ENCODE measurements at places on chromosomes 11 and 22.

DNA sequence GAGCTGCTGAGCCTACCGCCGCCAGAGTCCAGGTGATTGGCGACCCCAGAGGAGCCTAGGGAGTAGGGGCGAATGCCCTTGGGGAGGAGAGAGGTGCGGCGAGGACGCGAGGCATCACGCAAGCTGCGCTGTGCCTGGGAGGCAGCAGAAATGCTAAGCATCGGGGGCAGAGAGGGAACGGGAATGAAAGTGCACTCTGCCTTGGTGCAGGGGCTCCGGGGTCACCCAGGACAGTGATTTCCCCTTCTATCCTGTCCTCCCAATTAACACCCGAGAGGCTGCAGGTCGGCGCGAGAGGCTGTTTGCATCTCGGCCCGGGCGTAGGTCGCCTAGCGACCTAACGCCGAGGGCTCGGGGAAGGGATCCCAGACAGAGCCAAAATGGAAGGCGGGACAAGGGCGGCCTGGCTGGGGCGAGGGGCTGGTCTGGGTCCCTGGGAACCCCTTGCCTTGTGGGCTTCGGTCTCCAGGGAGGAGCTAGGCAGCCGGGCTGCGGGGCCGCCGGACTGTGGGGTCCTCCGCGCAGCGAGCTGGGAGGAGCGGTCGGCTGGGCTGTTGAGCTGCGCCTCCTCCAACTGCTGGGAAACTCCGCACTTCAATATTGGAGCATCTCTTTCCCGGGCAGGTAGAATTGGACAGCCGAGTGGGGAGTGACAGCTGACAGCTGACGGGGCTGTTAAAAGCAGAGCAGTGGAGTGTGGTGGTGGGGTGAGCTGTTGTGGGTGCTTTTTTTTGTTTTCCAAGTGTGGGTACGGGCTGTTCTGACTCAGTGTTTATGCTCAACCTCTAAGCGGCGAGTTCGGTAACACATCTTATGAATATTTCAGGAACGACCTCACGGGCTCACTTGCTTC lies 657 bp downstream of the ELMOD1 start:
- DNase-seq = no peak

GRCh38 chr11:57804466-57804865 lies 42.9 kb downstream of the CTNND1 start:
- no peak for DNase-seq

- DNase-seq = no peak
Observed at GRCh38 chr11:70771099-70771885, 373.0 kb downstream of the CTTN start.

GRCh38 chr11:93587858-93588581 lies 44.8 kb upstream of the SMCO4 start:
- no peak for DNase-seq

GRCh38 chr22:19429950-19430889 lies 1.3 kb downstream of the HIRA start:
- DNase-seq = no peak

- DNase-seq = no peak
Observed at GRCh38 chr11:119114351-119114750, 7.0 kb upstream of the HINFP start.

GRCh38 chr11:109865548-109866186 lies 227.5 kb upstream of the ZC3H12C start:
- no peak for DNase-seq

DNA sequence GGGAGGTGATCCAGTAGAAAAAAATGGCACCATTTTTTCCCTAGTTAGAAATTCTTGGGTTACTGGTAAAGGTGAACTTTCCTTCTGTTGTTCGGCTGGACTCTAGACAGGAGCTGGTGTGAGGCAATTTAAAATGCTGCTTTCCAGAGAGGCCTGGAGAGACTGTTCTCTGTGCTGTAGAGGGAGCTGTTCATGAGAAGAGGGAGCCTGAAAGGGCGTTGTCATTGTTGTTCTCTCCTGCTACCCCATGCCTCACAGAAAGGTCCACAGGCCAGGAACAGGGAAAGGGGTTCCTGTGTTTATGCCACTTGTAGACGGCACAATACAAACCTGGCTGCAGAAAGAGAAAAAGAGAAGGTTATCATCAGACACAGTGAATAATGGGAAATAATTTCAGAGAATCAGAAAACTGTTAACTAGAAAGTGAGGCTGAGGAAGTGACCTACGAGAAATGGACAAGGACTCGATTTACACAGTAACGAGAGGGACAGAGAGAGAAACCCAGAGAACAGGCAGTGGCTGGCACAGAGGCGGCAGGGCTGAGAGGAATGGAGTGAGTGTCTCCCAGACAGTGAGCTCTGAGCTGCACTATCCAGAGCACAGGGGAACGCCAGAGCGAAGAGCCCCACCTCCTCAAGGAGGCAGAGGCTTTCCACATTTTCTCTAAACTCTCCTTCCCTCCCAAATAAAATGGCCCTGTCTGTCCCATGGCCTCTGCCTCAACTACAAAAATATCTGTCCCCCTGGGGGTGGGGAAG lies 109.2 kb downstream of the RRM1 start:
- DNase-seq = no peak

GRCh38 chr22:44108806-44109385 lies 71.8 kb upstream of the PARVG start:
- no peak for DNase-seq

GRCh38 chr11:2268729-2269600 lies 1.4 kb downstream of the ASCL2 start:
- no peak for DNase-seq

GRCh38 chr11:93081694-93082093 lies 112.2 kb downstream of the MTNR1B start:
- no peak for DNase-seq

DNA sequence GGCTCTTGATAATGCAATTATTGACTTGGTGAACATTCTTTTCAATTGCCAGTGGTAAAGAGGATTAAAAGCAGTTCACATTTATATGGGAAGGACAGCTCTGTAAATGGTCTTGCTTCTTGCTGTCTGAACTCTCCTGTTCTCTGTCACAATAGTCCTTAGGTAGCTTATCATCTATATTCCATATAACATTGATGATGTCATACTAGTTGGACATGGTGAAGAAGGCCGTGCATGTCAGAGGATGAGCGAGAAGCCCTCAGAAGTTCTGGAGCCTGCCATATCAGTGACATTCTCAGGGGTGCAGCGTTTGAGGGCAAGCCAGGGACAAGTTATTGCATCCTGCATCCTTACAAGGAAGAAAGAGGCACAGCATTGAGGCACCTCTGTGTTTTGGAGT lies 2.6 kb upstream of the CHKB start:
- DNase-seq = no peak

DNA sequence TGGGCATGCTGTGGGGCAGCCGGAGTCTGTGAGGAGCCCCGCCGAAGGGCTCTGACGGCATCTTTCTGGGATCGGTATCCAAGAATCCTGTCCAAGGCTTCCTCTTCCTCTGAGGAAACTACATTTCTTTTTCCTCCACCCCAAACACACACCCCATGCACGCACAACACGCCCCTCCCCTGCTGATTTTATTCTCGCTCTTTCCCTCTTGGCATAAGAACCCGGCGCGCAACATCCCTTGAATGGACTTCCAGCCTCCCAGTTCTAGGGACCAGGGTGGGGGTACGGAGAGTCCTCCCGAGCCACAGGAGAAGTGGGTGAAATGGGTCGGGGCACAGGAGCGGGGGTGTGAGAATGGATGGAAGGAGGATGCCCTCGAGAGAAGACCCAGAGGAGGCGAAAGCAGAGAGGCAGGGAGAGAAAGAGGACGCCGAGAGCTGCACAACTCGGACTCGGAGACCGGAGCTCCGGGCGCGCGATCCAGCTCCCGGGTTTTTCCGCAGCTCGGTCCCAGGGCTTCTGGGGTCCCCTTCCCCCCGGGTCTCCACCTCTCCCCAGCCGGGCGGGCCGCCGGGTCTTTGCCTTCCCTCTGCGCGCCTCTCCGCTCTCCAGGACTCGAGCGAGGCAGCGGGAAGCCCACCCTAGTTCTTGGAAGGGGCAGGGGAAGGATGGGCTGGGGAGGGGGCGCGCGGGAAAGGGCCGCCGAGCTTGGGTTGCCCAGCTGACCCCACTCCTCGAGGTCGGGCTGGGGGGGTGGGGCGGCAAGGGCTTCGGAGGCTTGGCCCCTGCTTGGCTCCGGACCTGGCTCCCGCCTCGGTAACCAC lies 1.5 kb upstream of the LARGE1 start:
- DNase-seq = no peak

DNA sequence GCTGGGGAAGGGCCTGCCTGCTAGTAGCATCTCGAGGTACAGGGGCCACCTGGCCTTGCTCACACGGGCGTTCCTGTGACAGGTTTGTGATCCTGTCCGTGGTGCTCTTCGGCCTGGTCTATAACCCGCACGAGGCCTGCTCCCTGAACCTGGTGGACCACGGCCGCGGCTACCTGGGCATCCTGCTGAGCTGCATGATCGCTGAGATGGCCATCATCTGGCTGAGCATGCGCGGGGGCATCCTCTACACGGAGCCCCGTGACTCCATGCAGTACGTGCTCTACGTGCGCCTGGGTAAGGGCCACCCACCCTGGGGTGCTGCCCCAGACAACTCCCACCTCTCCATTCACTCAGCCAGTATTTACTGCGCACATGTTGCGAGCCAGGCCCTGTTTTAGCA lies 31.8 kb upstream of the MYRF start:
- no peak for DNase-seq

DNA sequence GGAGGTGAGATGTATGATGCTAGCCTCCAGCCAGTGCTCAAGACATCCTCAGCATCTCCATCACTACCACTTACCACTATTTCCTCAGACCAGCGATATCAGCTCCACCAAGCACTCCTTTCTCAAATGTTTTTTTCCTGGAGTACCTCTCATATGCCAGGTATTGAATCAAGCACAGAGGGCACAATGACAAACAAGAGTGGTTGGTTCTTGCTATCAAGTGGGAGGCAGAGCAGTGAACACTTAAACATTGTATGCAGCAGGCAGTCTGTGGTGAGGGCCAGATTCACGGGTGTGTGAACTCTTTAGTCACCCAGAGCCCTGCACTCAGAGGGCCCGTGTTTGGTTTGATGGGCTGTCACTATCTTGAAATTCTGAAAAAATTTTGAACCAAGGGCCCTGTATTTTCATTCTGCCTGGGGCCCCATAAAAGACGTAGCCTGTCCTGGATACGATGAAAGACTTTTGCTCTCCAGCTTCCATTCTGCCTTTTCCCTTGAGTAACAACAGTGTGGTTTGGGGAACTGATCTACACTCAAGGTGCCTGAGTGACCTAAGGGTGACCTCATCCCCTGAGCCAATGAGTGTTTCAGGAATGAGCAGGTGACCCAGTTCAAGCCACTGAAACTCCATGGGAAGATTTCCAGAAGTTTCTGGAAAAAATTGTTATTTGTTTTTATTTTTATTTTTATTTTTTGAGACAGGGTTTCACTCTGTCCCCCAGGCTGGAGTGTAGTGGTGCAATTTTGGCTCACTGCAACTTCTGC lies 348.4 kb upstream of the NARS2 start:
- no peak for DNase-seq

DNA sequence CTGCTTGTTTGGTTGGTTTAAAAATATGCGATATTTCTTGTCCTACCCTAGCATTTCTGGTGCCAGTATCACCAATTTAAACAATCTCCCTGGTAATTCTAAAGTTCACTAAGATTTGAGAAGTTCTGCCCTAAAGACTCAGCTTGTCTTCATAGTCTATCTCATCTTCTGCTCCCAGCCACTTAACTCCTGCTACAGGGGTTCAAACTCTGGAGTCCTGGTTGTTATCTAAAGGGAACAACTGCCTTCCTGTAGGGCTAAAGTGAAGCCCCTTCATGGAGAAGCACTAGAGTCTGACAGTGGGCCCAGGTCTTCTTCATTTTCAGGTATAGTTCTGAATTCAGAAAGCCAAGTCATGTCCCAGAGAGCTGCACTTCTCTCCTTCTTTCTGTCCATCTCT lies 73.2 kb downstream of the CTNND1 start:
- no peak for DNase-seq

- DNase-seq = no peak
Observed at GRCh38 chr11:85682330-85683305, 3.4 kb downstream of the CCDC89 start.

DNA sequence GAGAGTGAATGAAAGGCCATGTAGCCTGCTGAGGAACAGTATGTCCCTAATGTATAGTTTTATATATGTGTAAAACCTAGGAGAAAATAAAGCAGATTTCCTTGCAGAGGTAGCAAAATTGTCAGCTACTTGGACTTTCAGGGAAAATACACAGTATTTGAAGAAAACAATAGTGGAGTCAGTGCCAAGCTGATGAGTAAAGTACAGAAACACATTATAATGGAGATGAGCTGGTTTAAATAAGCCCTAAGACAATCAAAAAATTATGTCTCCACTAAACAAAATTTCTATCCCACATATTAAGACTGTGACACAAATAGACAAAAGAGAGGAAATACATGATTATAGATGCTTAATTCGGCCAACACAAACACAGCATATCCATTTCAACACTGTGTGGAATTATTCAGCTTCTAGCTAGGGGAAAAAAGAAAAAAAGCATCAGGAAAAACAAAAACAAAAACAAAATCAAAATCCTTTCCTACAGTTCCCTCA lies 75.9 kb downstream of the MAML2 start:
- DNase-seq = no peak

DNA sequence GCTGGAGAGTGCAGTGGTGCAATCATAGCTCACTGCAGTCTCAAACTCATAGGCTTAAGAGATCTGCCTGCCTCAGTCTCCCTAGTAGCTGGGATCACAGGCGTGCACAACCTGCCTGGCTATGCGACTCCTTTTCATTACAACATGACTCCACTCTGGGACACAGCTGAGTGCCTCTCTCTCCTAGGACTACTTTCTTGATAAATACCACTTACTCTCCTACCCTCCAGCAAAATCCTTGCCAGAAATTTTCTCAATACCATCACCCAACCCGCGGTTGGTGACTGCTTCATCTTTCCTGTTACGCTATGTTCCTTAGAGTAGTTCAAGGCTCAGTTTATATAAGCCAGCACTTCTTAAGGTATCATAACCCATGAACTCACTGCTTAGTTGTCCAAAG lies 26.9 kb downstream of the ARFGAP3 start:
- no peak for DNase-seq

DNA sequence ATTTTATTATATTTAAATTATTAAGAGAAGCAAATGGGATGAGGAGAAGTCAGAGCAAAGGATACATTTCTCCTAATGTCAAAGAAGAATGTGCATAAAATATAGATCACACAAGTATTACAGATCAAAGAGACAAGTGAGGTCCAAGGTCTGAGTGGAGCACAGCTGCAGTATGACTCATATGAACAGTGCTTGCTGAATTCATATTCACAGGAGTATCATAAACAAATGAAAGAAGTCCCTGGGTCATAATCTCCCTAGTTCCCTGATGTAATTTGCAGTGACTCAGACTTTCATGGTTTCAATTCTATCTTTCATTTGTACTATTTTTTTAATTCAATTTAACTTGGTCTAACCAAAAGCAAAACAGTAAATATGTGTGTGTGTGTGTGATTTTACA lies 499.0 kb upstream of the CCDC179 start:
- DNase-seq = no peak

DNA sequence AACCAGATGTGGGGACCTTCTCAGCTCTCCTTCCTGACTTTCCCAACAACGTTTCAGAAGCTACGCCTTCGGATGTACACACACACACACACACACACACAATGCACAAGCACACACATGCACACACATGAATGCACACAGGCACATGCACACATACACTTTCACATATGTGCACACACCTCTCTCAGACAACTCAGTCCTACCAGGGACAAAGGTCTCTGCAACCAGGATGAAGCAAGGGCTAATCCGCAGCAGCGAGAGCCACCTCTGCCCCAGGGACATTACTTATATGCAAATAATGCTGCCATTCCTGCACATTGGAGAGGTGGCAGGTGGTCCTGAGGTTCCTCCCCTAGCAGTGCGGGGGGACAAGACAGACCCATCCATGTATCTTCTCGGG lies 27.4 kb upstream of the LINC01488 start:
- no peak for DNase-seq

GRCh38 chr22:41929418-41929810 lies 2.8 kb upstream of the TNFRSF13C start:
- DNase-seq = no peak

GRCh38 chr11:122214080-122214479 lies 98.1 kb upstream of the BLID start:
- DNase-seq = no peak
